ENCODE measurements at places on chromosomes 5 and 9.

DNA sequence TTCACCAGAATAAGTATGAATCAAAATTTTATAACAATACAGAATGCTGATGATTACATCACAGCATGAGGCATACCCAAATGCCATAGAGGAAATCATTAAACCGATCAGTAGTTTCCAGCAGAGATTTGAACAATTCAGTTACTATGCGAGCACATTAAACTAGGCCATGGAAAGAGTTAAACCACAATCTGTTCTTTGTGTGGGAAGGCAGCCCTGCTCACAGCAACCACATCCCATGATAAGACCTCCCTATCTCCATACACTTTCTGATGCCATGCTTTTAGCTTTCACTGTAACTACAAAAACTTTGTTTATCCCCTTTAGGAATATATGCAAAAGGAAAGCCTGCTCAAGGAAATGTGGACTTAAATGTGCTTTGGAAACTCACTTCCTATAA is 4.5 kb downstream of the NFIB start:
- DNase-seq, result no peak

DNA sequence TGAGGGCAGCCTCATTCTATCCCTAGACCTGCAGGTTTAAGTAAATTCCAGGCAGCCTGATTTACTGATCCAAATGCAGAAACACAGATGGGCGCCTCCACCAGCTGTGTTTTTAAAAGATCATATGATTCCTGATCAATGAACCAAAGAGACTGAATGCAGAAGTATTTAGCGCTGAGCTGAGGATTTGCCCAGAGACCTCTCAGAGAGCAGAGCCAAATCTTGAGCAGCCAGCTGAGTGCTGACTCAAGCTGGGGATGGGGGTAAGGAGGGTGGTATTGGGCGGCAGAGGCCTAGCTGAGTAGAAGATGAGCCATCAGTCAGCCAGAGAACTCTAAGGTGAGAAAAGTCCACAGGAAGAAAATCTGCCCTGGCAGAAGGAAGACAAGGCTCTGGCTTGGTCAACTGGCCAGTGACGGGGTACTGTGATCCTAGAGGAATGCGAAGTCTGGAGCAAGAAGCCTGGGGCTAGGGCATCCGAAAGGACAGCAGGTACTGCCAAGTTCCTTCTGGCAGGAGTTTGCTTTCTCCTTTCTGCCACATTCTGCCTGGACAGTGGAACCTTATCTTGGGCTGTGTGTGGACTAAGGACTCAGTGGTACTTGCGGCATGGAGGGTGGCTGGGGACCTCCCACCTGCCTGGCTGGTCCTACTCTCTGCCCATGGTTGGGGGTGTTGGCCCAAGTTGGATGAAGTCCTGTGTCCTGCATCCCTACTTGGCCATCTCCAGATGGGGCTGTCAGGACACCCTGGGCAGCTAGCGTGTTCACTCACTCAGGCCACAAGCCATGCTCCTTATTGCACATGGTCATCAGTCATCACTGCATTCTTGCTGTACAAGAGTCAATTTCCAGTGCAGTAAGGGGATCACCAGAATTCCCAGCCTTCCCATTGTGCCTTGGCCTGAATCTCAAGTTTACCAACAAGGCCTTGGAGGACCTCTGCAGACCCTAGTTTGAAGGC is 34.5 kb upstream of the CDKN2AIPNL start:
- no peak for DNase-seq

DNA sequence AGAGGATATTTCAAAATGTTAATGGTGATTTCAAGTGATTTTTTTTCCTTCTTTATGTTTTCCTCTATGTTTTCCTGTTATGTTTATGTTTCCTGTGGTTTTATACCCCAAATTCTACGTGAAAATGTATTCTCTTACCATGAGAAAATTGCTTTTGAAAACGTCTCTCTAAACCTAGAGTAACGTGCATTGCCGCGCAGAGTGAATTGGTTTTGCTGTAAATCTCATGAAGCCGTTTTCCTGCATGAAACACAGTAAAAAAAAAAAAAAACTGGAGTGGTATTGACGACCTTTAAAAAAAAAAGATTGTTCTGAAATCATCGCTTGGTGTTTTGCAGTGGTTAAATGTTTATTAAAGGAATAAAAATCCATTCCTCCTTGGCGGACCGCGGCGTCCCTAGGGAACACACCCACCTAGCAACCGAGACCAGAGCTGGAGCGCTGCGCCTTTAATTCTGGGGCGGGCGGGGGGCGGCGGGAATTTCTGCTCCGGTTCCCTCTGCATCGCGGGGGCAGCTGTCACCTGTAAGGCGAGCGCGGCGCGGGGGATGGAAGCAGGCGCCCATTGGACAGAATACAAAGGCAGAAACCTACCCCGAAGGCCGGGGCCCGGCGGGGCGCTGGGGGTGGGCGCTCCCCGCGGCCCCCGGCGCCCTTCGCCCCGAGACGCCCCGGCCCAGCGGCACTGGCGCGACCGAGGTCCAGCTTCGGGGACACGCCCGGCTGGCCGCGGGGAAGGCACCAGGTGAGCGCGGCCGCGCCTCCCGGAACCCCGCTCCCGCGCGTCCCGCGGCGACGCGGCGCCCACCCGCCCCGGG is at the start of gene SOWAHA:
SOWAHA (plus strand) TSS at position 522 of the 818 bp plus-strand sequence. CDS start 320 bp downstream, outside the sequence.
- no peak for DNase-seq

GRCh38 chr9:78298046-78298765 is 1.3 kb downstream of the PSAT1 start:
- DNase-seq, result no peak

DNA sequence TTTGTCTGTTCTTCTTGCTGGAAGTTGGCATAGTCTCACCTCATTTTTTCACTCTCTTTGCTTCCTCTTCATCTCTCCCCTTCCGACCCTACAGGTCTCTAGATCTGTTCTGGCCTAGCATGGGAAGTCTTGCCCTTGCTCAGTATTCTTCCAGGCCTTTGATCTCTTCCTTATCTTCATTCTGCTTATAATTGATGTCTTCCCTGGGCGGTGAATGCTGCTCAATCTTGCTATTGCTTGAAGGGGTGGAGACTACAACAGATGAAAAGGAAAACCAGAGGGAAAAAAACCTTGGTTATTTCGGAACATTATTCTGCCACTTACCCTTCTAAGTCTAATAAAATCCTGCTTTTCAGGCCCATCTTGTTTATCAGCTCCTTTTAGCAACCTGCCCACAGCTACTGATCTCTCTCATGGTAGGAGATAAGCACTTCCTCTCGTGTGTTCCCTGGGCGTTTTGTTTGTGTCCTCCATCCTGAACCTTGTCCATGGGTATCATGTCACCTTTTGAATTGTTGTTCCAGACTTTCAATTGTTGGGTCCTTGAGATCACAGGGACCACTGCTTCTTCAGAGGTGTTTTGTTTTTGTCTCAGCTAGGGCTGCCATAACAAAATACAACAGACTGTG is 375.6 kb downstream of the ADGRV1 start:
- no peak for DNase-seq

GRCh38 chr9:37618817-37619216 is 26.4 kb upstream of the TOMM5 start:
- no peak for DNase-seq

DNA sequence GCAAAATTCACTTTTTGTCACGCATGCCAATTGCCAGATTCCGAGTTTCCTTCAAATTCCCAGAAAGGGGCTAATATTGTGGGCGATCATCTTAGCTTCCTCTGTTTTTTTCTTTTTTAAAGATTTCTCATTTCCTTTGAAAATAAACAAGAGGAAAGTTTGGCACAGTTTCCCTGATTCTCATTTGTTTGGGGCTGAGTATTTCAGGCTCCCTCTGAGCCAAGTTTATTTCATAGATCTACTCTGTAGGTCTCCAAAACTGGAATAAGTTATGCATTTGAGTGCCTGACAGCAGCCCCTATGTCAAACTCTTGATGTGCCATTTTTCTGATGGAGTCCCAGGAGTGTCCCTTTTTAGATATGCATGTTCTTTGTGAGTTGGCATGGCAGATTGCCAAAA is 1297.2 kb upstream of the WWC1 start:
- no peak for DNase-seq

DNA sequence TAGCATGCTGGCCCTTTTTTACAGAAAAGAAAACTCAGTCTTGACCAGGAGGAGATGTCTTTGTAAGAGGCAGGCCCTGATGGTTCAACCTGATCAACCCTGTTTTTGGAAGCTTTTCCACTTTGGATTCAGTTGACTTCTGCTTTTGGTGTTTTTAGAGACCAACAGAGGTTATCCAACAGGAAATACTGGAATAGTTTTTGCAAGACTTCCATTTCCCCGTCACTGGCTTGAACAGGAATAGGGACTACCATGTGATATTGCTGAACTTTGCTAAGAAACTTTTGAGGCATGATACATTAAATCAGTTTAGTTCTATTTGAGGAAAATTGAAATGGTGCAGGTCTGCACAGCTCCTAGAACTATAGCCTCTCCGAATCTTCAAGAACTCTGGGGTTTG is 17.1 kb upstream of the DAB2 start:
- DNase-seq, result no peak

GRCh38 chr9:130306823-130307666 is 41.5 kb downstream of the HMCN2 start:
- DNase-seq, result no peak

DNA sequence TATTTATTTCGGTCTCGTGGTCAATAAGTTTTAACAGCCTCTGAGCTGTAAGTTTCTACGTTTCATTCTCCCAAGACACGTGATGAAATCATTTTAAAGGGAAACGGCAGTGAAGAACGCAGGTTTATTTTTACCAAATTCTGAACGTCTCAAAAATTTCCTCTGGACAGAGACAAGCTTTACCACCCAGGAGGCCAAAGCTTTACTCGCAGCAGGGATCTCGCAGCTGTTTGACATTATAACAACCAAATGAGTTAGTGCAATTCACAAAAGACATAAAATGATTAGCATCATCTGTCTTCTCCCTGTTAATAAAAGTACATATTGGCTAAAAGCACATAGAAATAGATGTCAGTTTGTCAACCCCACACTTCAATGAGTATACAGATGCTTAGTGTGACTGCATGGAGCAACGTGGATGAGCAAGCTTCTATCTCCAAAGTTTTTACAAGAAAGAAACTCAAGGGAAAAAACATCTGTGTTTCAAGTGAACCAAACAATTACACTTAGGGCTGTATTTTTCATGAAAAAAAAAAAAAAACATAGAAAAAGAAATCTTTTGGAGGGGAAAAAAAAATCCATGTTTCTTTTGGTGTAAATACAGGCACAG is 2.5 kb downstream of the SEMA5A start:
- DNase-seq, result no peak

- peak; percentile 88 for DNase-seq
Measured at GRCh38 chr5:94575196-94575595, 43.2 kb downstream of the KIAA0825 start.

- no peak for DNase-seq
Measured at GRCh38 chr5:102596113-102596512, 97.3 kb upstream of the SLCO6A1 start.

- no peak for DNase-seq
Measured at GRCh38 chr5:160565376-160565775, 143.7 kb downstream of the PTTG1 start.

DNA sequence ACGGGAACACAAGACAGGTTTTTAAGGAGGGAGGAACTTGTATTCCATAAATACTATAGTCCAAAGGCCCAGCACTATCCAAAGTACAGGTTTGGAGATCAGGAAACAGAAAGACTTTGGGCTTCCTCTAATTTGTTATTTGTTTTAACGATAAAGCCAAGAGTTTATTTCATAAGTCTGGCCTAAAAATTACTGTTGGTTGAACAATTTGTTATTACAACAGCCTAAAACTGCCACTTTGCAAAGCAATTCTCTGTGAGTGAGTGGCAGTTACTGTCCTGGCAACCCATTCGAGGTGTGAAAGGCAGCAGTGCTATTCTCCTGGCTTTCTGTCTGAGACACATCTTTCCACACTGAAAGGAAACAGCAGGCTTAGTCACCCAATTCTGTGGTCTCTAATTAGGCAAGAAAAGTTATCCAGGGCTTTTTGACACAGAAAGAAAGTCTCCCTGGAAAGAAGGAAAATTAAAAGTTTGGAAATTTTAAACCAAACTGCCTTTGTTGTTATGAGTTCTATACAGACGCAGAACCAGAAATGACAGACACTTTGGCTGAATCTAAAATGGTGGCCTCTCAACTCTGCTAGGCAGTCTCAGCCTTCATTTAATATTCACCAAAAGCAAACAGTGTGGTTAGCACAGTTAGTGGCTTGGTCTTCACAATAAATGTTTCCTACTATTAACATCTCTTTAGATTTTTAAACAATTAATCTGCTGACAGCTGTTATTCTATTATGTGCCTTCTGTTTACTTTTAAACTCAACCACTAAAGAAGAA is 33.9 kb downstream of the PSMB7 start:
- DNase-seq, result no peak

DNA sequence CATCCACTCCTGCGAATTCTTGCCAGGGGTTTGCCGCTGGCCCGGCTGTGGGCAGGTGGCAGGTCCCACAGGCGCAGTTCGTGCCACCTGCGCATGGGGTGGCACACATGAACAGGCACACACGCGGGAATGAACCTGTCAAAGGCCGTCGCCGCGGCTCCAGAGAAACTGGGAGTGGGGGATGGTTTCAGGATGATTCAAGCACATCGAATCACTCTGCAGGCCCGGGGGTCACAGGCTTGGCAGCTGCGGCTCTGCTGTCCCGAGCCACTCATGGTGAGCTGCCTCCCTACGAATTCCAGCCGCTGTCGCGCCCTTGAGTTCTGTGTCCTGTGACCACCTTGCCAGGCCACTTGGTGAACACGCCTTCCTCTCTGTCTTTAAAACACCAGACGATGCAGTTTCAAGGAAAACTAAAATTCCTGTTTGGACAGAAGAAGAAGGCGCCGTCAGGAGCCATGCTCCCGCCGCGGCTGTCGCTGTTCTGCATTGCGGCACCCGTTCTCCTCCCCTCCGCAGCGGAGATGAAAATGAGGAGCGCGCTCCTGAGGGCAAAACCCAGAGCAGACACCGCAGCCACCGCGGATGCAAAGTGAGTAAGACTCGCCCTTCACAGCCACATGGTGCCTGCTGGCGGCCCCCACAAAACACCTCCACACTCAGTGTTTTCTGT is 15.4 kb upstream of the EXOC3 start:
- no peak for DNase-seq

GRCh38 chr9:126151686-126152134 is 174.9 kb upstream of the MVB12B start:
- DNase-seq, result no peak

- no peak for DNase-seq
Measured at GRCh38 chr5:175254155-175254554, 189.8 kb downstream of the DRD1 start.

DNA sequence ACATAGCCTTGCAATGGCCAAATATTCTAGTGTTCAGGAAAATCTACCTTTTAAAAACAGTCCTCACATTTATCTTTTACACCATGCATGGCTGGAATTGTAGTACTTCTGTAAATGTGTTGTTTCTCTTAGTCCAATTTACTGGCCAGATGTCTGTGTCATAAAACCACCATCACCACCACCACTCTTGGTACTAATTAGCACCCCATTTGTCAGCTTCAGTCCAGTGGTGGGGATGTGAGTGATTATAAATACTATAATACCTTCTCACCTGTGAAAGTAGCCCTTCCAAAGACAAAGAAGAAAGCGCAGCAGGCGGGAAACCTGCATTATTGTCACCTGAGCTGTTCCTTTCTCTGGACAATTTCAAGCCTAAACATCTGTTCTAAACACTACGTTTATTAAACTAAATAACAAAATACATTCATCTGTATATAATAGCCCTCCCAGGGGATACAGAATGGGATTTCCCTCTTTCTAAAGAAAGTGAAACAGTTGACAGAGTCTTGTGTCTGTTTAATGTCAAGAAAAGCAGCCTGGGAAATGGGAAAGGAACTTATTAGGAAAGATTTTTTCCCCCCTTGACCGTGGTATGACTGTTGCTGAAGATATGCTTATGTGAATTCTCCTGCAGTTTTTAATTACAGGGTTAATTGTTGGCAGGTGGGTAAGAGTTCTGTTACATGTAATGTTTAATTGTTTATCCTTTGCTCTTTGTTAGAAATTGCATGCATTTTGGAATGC is 144.5 kb upstream of the NUDT12 start:
- no peak for DNase-seq

GRCh38 chr5:45037927-45038326 is 229.2 kb downstream of the MRPS30 start:
- DNase-seq, result no peak
